Natural killer cell (primary cell): ENCODE measurements at places on chromosomes 3 and 15. TPM values are rescaled to one million over a fixed set of nuclear protein-coding genes. Genes with fewer than 3 reads are reported as not detected.

IMP3 gene
- 22.9 TPM for total RNA-seq

RTP3 gene
- total RNA-seq = not detected

UBAP1L gene
- 7.5 TPM for total RNA-seq

NLGN1 gene
- total RNA-seq = not detected

SPTSSB gene
- total RNA-seq = 11.1 TPM

ZBED2 gene
- total RNA-seq = not detected

NOP10 gene
- total RNA-seq = 56.6 TPM

COLQ gene
- 55.8 TPM for total RNA-seq

NAA80 gene
- 29.6 TPM for total RNA-seq

CCK gene
- total RNA-seq = not detected

CD276 gene
- not detected for total RNA-seq

GCSAM gene
- 0.59 TPM for total RNA-seq

AAGAB gene
- total RNA-seq = 44.3 TPM

RHOV gene
- not detected for total RNA-seq

MYH15 gene
- total RNA-seq = not detected

CFAP20DC gene
- 0.20 TPM for total RNA-seq

TGM4 gene
- not detected for total RNA-seq

ADGRG7 gene
- not detected for total RNA-seq

MORC1 gene
- 0.12 TPM for total RNA-seq

C3orf22 gene
- total RNA-seq = not detected

SEMA3G gene
- not detected for total RNA-seq

ENTPD3 gene
- not detected for total RNA-seq

ABCF3 gene
- 168 TPM for total RNA-seq

ARMC8 gene
- total RNA-seq = 75.4 TPM

CPNE9 gene
- total RNA-seq = 0.49 TPM

DMXL2 gene
- total RNA-seq = 6.4 TPM

GMNC gene
- not detected for total RNA-seq

UNC13C gene
- not detected for total RNA-seq

SYNPR gene
- not detected for total RNA-seq

TGFBR2 gene
- total RNA-seq = 113 TPM

CHRM5 gene
- 0.12 TPM for total RNA-seq

CCDC9B gene
- 4.4 TPM for total RNA-seq

STXBP5L gene
- total RNA-seq = not detected

CAMK2N2 gene
- total RNA-seq = 0.71 TPM

IGSF11 gene
- not detected for total RNA-seq

USP13 gene
- total RNA-seq = 5.6 TPM

C3orf70 gene
- total RNA-seq = 0.05 TPM

LSMEM2 gene
- not detected for total RNA-seq

GALNT15 gene
- total RNA-seq = not detected

GPR15 gene
- total RNA-seq = 0.97 TPM

ITIH1 gene
- total RNA-seq = not detected
